ENCODE measurements at places on chromosomes 1 and 21.

DNA sequence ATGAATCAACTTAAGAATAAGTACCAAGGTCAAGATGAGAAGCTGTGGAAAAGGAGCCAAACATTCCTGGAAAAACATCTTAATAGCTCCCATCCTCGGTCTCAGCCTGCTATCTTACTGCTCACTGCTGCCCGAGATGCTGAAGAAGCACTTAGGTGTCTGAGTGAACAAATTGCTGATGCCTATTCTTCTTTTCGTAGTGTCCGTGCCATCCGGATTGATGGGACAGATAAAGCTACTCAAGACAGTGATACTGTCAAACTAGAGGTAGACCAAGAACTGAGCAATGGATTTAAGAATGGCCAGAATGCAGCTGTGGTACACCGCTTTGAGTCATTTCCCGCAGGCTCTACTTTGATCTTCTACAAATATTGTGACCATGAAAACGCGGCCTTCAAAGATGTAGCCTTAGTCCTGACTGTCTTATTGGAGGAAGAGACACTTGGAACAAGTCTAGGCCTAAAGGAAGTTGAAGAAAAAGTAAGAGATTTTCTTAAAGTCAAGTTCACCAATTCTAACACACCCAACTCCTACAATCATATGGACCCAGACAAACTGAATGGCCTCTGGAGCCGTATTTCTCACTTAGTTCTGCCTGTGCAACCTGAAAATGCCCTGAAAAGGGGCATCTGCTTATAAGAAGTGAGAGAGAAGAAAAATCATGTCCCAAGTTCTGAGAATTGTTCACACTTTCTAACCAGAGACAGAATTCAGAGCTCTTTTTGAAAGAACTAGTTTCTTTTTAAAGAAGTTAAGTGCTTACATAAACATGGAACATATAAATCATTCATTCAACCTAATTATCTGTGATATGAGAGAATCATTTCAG lies 35.7 kb downstream of the TOR1AIP1 start:
- no peak for DNase-seq

- no peak for DNase-seq
Observed at GRCh38 chr1:229869240-229869639, 197.8 kb upstream of the GALNT2 start.

- no peak for DNase-seq
Observed at GRCh38 chr1:185464777-185465176, 147.7 kb upstream of the IVNS1ABP start.

- DNase-seq: no peak
Observed at GRCh38 chr1:18927654-18928272, 25.4 kb upstream of the ALDH4A1 start.

GRCh38 chr1:183634429-183635065 lies 1.0 kb downstream of the ARPC5 start:
- DNase-seq: no peak

DNA sequence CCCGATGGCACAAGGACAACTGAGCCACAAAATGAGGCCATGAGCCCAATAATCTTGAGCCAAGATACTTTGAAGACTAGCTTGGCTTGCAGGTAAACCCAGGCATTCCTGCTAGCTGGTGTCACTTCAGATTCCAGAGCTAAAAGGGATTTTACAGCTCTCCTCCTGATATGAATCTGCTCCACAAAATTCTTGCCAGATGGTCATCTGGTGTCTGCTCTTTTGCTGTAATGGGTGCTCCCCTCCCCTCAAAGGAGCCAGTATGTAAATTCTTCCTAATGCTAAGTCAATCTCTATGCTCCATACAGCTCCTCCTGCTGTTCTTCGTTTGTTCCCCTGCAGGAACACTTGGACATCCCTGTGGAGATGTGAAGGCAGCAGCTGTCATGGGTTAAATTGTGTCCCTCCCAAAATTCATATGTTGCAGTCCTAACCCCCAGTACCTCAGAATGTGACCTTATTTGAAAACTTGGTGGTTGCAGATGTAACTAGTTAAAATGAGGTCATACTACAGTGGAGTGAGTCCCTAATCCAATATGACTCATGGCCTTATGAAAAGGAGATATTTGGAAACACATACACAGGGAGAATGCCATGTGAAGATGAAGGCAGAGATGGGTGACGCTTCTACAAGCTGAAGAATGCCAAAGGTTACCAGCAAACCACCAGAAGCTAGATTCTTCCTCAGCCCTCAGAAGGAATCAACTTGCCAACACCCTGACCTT lies 180.6 kb upstream of the PALMD start:
- no peak for DNase-seq

DNA sequence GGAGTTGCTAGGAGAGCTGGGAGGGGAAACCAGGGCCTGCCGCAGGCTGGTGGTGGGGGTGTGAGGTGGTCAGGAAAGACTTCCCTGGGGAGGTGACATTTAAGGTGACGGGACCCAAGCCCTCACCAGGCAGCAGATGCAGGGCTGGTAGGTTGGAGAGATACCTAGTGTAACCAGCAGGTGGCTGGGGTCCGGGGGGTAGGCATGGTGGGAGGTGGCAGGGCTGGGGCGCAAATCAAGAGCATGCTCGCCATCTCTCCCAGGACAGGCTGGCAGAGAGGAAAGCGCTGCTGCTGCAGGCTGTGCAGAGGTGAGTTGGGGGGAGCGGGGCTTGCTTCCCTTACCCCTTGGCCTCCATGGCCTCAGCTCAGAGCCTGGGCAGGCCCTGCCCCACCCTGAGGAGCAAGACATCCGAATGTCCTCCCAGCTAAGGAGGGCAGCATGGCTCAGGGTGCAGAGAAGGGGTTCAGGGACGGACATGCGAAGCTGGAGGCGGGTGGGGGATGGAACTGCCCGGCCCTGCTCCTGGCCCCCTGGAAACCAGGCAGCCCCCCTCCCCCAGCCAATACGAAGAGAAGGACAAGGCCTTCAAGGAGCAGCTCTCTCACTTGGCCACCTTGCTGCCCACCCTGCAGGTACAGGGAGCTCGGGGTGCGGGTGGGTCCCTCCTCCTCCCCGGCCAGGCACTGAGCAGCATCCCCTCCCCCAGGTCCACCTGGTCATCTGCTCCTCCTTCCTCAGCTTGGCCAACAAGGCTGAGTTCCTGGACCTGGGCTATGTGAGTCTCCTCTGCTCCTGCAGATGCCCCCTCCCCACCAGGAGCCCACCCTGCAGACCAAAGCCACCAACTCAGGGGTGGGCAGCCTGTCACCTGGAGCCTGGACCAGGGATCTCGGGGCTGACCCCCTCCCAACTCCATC lies 4.0 kb downstream of the RNF207 start:
- DNase-seq: peak; percentile 81

DNA sequence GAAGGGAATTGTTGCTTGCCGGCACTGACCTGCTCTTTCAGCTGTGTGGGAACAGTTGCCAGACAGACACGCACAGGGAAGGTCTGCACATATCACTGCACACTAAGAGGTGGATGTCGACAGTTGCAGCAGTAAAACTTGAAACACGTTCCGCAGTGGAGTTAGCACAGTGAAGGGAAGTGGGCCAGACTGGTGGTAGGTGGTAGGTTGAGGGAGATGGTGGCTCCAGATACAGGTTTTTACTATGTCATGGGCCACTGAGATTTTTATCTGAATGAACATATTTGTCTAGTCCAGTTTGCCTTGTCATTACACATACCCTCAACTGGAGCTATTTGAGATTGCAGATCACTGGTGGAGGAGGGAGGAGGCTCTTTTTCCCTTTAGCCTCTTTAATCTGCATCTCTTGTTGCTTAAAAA lies 13.5 kb downstream of the MRPS6 start:
- DNase-seq: no peak

- DNase-seq: no peak
Observed at GRCh38 chr1:21693732-21694131, 24.6 kb upstream of the RAP1GAP start.

DNA sequence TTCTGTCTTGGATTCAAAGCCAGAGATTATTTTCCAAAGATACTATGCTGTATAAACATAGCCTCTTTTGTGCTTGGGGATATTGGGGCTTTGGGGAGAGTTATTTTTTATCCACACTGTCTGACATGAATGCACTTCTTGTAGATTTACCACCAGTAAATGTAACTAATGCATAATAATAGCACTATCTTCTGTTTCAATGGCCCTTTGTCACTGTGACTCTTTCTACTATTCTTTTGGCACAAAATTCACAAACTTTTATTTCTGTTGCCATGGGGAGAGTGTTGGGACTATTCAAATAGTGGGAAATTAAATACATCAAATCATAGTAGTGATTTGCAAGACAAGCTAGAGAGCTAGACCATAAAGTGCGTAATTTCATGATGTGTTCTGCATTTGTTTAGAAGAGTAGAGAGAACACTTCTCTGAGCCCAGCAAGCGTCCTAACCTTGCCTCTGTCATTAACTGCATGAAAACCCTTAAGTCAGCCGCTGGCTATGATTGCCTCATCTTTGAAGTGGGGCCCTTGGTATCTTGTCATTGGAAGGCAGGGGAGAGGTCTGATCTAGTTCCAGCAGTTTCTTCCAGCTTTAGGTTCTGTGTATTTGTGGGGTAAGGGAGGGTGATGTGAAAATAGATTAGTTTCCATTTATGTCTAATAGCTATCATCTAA lies 154.4 kb downstream of the HHAT start:
- DNase-seq: peak; percentile 99

GRCh38 chr1:194342484-194343262 lies 1156.3 kb upstream of the B3GALT2 start:
- DNase-seq: no peak

- DNase-seq: no peak
Observed at GRCh38 chr21:21387916-21388315, 389.7 kb downstream of the NCAM2 start.

DNA sequence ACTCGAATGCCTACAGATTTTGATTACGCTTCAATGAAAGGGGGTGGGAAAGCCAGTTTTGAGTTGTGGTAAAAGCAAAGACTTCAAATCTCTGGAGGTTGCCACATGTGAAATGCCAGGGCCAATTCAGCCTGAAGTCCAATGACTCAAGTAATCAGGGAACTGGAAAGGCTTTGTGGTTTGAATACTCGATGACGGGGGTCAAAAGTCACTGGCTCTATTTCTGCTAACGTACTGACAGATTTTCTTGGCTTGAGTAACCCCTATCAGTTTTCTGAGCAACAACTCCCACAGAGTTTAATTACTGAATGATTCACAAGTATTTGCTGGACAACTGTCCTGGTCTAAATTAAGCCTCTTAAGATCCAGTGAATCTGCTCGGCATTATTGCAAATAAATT lies 152.2 kb downstream of the SIPA1L2 start:
- no peak for DNase-seq

DNA sequence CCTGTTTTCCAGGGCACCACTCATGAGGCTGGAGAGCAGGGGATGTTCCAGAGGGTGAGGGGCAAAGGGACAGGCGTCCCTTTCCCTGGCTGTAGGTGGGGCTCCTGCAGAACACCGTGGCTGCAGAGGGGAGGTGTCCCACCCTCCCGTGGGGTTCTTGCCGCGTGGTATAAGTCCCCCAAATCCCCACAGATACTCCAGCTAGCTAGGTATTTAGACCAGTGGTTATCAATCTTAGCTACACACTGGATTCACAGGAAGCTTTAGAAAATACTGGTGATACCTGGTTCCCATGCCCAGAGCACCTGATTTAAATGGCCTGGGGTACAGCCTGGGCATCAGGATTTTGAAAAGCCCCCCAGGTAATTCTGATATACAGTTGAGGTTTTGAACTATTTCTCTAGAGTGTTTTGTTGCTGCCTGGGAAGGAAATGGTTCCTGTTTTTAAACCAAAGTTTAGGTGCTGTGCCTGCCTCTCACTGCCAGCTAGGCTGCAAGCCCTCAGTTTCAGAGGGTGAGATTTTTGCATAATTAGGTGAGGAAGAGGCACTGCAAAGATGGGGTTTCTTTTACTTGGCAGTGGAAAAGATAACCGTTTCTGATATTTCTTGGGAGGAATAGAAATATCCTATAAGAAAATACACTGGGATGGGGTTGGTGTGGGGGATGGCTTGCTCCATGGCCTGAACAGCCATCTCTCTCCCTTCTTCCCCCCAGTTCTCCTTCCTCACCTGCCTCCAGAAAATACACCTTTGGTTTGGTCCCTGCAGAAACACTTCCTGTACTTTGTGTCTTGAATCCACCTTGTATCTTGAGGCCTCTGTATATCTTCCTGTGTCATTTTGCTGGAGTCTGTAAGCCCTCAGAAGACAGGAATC lies 51.7 kb downstream of the RASSF5 start:
- DNase-seq: no peak

- DNase-seq: no peak
Observed at GRCh38 chr1:108661030-108661609, at the start of gene HENMT1. Gene HENMT1 (minus strand): TSS chr1:108661093. CDS start chr1:108659884, 1,209 bp downstream.

DNA sequence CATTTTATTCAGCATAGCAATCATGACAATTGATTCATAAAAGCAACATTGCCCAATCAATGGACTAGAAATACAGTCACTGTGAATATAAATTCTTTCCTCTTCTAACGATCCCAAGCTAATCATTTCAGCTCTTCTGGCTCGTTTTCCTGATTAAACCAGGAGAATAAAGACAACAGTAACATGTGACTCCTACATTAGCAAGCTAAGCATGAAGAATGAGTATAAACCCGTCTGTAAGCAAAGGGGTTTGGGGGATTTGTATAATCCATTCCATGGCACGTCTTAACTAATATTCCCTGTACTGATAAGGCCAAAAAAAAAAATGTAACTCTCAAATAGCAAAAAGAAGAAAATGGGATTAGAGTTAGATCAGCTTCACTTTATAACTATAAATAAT lies 21.6 kb downstream of the IRF2BP2 start:
- no peak for DNase-seq

DNA sequence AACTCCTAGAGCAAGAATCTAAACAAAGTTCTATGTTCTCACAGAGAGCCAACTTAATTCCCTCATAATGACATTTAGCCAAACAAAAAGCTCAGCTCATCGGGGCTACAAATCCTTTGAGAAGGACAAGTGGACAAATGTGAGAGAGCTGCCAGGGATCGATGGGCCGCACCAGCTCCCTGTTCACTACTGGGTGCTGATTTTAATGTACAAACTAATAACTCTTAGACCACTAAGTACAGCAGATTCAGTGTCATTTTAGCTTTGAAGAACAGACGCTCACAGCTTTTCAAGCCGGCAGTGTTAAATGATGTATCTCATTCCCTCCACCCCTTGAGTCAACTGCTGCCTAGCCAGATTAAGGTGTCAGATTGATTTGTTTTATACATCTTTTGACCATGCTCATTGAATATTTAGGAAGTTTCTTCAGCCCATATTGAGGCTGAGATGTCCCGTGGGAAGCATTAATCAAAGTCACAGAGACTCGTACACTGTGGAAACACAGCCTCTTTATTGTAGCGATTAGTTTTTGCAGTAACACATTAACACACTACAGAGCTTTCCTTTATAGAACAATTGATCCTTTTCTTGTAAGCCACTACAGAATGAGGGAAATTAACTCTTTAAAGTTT lies 21.1 kb downstream of the PROX1 start:
- DNase-seq: peak; percentile 37

GRCh38 chr1:151984313-151984956 lies 9.2 kb downstream of the S100A10 start:
- no peak for DNase-seq

DNA sequence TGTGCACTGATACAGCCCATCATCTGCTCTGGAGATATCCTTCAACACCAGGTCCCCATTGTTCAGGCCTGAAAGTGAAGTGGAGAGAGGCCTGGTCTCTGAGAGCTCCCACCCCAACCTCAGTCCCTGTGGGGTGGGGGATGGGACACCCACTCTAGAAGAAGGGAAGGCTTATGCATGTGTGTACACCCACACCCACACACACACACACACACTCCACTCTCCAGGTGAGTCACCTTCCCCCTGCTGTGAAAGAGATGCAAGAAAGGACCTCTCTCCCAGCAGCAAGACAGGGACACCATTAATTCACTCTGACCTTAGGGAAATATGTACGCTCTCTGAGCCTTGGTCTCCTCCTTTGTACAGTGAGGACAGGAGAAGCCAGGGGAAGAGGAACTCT lies 5.9 kb downstream of the VSIG8 start:
- DNase-seq: no peak

GRCh38 chr1:26418865-26419349 lies 8.3 kb downstream of the LIN28A start:
- DNase-seq: peak; percentile 83
